Renal cortex interstitium (tissue), 15 donors: ENCODE measurements at places on chromosomes 7 and 10. TPM values are rescaled to one million over a fixed set of nuclear protein-coding genes. Genes with fewer than 3 reads are reported as not detected.

Gene OPN1SW
- 1.0 TPM for polyA plus RNA-seq

Gene SBDS
- polyA plus RNA-seq, result 105 TPM

DNA sequence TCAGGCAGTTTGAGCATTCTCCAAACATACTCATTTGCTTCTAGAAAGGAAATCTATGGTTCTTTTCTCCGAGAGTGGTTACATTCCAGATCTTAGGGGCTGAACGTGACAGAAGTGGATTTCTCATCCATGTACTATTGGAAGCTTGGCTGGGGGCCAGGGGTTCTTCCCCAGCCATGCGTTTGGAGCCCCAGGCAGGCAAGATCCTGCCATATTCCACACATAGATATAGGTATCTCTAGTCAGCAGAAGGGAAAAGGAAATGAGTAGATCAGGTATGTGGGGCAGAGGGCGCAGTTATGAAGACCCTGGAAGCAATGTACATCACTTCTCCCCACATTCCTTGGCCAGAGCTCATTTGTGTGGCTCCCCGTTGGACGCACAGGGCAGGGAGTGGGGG, 299.8 kb downstream of the CCDC3 start:
- DNase-seq, result no peak

DNA sequence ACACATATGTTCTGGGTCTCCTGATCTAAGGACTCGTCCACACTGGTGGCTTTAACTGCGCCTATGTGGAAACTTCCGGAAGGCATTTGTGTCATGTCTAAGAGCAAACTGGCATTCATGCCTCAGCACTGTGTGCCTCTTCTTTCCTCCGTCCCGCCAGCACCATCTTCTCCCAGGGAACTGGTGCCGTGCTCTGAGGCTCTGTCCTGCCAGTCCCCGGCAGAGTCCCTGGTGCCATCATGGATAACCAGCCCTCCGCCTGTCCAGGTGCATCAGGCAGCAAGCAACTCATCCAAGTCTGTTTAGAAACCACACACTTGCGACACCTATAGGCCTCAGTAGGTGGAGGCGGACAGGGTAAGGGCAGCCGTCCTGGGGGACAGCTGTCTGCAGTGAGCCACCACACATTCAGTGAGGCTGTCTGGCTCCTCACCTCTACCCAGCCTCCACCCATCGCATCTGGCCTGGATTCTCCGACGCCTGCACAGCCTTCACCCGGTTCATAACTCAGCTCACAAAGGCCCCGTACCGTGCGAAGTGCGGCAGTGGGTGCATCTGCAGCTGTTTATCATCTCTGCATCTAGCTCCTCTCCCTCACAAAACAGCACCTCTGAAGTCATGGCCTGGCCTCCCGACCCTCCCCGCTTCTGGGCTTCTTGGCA, 162.7 kb downstream of the DIP2C start:
- no peak for DNase-seq

Gene IKZF1
- 0.98 TPM for polyA plus RNA-seq
